Inflammatory macrophage (primary cell): ENCODE measurements at places on chromosomes 2 and 18.

GRCh38 chr2:39403311-39403710, 33.8 kb downstream of the MAP4K3 start:
- peak; percentile 65 for DNase-seq

- peak; percentile 86 for DNase-seq
Observed at GRCh38 chr18:75070625-75071483, 138.1 kb downstream of the PTGR3 start.

DNA sequence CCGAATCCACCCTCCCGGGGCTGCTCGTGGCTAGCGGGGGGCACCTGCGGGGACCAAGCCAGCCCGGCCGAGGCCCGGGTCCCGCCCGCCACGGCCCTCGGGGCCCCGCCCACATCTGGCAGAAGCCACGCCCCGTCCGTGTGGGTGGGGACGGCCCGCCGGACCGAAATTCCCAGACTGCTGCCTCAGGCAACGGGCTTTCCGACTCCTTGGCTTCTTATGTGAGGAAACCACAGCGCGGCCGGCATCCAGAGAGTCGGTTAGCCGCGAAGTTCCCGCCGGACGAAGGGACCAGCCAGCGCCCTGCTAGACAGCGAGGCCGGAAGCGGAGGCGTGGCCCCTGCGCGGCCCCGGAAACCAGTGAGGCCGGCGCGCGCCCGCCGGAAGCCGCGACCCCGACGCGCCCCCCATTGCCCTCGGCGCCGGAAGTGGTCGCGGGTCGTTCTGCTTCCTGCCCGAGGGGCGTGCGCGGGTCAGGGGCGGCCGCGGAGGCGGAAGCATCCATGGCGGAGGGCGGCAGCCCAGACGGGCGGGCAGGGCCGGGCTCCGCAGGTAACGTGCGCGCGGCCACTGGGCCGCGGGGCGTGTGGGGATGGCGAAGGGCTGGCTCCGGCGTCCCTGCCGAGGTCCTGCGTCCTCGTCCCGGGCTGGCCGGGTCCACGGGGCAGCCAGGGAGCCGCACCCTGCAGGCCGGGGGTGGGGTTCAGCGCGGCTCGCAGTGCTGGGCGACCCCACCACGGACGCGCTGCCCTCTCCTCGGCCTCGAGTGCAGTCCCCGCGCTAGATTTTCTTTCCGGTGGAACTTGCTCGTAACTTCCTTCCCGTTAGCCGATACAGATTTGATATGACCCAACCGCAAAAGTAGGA, at the start of gene ASB1:
Gene ASB1 (plus strand): TSS at position 360 of the 867 bp plus-strand sequence. CDS start 144 bp downstream, at position 504.
- DNase-seq: peak; percentile 75

DNA sequence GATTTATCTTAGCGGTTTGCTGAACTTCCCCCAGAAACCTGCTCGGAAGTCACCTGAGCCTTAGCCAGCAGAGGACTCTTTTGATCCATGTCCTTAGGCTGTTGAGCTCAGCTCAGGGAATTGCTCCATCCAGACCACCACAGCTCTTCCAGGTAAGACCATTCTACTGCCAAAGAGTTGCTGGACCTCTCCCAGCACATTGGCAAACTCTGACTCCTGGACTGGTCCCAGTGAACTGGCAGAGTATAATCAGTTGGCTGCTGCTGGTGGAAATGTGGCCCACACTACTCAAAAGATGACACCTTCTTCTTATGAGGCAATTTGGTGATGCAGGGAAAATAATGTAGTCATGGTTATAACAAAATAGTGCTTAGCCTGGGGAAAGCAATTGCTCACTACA, 308.8 kb upstream of the FIGN start:
- no peak for DNase-seq

DNA sequence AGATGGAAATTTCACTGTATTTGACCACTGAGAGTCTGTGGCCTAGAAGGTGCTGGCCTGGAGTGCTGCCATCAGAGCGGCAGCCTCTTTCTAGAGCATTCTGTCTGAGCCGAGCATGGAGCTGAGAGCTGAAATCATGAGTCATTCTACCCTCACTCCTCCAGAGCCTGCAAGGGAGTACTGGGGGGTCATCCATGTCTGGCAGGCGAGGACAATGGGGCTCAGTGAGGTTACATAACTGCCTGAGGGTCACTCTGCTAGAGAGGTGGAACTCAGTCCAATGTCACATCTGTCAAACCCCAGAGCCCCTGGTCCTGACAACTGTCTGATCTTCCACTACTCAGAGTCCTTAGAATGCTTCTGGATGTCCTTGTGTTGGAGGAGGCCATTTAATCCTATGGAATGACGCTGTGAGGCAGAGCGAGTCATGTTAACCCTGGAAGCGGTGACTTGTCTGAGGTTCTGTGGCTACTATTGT, 65.3 kb downstream of the HAUS1 start:
- DNase-seq: no peak

DNA sequence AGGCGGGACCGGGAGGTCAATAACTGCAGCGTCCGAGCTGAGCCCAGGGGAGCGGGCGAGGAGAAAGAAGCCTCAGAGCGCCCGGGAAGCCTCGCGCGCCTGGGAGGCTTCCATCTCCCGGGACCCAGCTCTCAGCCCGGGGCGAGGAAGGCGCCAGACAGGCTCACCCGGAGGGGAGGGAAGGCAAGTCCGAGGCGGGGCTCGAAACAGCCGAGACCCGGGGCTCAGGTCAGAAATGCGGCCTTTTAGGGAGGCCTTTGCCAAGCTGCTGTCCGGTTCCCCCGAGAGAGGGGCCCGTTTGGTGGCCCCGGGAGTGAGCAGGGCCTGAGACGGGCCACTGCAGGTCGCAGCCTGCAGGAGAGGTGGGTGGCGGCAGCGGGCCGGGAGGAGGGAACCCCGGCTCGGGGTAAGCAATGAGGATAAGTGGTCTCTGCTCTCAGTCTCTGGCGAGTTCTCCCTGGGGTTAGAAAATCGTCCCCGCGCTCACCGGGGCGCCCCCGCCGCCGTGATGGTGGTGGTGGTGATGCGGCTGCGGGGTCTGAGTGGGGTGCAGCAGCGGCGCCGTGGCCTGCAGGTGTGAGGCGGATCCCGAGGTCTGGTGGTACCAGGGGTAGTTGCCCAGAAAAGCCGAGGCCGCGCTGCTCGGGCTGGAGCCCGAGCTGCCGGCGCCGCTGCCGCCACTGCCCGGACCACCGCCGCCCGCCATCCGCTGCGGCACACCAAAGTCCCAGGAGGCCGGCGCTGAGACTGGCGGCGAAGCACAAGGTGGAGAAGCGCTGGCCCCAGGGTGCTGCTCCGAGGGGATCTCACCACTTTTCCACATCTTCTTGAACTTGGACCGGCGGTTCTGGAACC, 2.4 kb downstream of the DLX2 start:
- no peak for DNase-seq

GRCh38 chr2:2899826-2900225, 477.8 kb downstream of the EIPR1 start:
- no peak for DNase-seq

- DNase-seq: no peak
Observed at GRCh38 chr2:80030135-80030534, 274.4 kb downstream of the LRRTM1 start.

DNA sequence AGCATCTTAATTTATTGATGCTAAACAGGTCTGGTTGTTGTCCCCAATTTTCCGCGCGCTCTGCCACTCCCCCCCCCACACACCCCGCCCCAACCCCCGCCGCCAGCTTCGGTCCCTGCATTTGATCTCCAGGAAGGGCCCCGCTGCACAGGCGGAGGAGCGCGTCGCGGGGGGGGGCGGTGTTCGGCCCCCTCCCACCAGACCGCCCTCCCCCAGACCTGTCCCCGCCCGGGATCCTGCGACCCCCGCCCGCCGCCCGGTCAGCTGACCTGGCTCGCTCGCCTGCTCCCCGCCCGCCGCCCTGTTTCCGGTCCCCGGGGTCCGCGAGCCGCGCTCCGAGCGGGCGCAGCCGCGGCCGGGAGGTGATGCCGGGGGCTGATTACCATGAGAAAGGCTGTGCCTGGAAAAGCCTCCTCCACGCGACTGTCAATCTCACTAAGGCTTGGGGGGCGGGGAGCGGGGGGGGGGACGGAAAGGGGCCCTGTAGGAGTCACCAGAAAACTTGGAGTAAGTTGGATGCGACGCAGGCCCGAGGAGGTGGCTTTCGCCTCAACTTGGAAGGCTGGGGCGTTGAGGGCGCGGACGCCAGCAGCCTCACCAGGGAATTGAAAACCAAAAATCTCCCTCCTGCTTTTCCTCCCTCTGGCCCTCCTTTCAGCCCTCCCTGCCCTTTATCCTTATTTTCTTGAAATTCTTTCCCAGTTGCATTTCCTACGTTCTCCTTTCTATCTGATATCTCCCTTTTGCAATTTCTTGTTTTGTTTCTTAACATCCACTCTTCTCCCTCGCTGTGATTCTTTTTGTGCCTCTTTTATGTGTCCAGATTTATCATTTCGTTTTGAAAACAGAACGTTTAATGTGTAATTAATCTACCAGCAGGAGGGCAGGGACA, 4.4 kb upstream of the ZEB2 start:
- peak; percentile 62 for DNase-seq

DNA sequence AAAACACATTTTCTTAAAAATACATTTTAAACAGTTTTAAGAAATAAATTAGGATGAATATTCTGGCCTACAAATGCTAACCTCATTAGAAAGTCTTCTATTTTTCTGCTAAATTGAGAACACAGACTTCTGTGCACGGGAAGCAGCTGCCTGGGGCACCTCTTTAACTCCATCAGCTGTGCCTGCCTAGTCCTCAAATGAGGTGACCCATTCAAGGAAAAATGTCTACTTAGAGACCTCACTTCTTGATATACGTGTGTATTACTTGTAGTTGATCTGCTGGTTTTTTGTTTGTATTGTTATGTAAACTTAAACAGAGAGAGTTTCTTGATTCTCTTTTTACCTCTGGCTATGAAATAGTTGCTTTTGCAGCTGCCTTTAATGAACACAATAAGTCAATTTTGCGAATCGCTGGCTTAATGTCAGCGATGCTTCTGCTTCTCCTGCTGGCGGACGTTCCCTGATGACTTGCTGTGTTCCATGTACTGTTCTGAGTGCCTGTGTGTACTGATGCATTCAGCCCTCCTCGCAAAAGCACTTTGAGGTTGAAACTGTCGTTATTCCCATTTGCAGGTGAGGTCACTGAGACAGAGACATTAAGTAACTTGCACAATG, 88.7 kb upstream of the TXNDC2 start:
- DNase-seq: no peak

DNA sequence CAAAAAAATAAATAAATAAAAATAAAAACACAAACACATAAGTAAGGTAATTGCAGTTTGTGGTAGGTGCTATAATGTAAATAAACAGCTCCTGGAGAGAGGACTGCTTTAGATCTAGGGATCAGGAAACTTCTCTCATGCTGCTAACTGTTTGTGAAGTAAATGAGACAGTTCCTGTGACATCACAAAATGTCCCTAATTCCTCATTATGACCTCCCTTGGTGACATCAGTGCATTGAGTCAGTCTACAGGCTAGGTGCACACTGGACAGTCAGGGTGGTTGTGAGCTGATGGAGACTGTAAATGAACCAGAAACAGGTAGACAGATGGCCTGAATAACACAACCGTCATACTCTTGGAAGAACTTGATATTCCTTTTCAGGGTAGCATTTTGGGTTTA, 13.4 kb downstream of the ERICH2 start:
- DNase-seq: no peak

DNA sequence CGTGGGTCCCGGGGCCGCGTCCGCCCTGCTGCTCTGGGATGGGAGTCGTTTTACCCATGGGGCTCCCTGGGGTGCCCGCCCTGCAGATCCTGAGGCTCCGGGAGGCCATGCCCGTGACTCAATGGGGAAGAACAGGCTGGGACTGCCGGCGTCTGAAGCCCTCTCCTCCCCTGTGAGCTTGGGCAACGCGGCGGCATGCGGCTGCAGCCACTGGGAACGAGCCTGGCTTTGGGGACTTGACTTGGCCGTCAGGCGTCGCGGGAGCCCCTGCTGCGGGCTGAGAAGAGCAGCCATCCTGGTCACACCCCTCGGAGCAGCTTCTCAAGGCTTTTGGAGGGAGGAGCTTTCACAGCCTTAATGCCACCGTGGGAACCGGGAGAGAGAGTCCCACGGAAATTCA, 126.9 kb upstream of the CTDP1 start:
- no peak for DNase-seq

DNA sequence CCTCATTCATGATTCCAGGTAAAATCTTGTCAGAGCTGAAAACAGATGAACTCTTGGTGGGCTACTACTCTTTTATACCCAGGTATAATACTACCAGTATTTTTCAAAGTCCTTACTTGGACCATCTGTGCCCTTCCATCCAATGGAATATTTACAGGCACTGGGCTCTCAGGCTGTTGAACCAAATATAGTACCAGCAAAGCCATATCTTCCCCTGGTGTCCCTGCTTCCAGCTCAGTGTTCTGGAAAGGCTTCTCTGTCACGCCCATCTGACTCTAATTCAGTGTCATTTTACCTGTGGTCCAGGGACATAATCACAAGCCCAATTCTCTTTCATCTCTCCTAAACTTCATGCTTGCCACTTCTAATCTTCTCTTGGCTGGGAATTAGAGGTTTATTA, 119.2 kb upstream of the STK17B start:
- DNase-seq: no peak

DNA sequence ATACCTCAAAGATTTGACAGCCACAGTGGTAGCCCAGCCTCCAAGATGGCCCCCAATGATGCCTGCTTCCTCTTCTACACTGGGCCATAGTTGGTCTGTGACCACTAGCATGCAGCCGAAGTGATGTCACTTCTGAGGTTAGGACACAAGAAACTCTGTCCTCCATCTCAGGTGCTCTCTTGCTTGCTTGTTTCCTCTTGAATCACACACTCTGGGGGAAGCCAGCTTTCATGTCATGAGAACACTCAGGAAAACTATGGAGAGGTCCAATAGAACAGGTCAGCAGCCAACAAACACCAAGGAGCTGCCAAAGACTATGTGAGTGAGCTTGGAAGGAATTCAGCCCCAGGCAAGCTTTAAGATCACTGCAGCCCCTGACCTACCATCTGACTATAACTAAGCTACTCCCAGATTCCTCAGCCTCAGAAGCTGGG, 3.3 kb upstream of the ADAM17 start:
- DNase-seq: no peak

DNA sequence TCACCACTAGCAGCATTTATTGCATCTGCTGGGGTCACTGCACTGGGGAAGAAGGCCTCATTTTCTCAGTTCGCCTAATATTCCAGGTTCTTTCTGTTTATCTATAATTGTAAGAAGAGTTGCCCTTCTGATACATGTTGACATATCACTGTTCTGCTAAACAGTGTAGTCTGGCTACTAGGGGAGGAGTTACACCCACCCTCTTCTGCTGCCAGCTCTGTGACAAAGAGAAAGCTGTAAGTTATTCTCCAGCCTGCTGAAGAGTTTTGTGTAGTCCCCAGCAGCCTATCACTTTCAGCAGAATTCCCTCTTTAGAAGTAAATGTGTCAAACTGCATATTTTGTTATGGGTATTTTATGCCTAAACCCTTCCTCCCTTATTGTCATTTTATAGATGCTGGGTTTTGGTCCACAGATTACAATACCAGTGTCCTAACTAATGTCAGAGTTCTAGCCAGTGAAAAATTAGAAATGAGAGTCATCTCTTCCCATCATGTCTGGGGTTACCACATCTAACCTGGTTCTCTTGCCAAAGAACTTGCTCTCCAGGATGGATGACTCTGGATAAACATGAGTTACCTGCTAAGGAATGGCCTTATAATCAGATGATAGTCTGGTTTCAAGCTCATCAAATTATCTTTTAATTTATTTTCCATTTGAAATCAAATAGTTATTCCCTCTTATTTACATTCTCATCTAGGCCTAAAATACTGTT, 5.6 kb upstream of the MBOAT2 start:
- DNase-seq: no peak

- DNase-seq: no peak
Observed at GRCh38 chr2:187689372-187689771, 135.1 kb upstream of the TFPI start.

GRCh38 chr18:72325307-72325706, 218.8 kb downstream of the CBLN2 start:
- no peak for DNase-seq
